Sigmoid colon (tissue), 7 donors: ENCODE measurements at places on chromosomes 5 and 9. TPM values are rescaled to one million over a fixed set of nuclear protein-coding genes. Genes with fewer than 3 reads are reported as not detected.

DNA sequence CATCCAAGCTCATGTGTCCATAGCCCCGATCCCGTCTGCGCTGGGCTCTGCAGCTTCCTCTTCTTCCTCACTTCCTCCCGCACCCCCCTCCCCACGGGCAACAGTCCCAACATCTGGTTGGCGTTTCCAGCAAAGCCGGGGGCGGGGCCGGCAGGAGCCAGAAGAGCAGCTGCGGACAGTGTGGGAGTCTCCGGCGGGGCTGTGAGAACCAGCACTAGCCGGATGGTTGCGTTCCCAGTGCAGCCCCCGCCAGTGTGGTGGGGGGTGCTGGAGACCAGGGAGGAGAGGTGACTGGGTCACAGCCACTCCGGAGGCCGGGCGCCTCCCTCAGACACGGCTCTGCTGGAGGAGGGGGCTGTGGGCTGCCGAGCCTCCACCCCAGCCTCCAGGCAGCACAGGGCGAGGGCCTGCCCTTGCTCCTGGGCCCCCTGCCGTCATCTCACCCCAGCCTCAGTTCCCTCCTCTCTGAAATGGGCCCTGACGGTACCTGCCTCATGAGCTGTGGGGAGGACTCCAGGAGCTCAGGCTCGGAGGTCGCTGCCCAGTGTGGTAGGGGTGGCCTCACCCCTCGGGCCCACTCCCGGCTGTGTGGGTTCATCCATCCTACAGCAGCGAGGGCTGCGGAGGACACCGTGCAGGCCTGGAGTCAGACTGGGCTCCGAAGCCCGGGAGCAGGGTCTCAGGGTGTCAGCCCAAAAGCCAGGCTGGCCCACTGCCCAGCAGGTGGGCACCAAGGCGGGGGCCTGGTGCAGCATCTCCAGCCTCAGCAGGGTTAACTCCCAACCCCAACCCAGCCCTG, 41.5 kb upstream of the NOTCH1 start:
- H3K27me3 ChIP-seq = no peaks in the 10 kb centered on the region
- peak; percentile 86 for DNase-seq
- H3K27ac ChIP-seq = no peak overlapping the region
- H3K4me3 ChIP-seq = no peak overlapping the region
- peaks cover 25% of the 10 kb centered on the region for H3K4me1 ChIP-seq
- no peaks in the 10 kb centered on the region for H3K36me3 ChIP-seq

DNA sequence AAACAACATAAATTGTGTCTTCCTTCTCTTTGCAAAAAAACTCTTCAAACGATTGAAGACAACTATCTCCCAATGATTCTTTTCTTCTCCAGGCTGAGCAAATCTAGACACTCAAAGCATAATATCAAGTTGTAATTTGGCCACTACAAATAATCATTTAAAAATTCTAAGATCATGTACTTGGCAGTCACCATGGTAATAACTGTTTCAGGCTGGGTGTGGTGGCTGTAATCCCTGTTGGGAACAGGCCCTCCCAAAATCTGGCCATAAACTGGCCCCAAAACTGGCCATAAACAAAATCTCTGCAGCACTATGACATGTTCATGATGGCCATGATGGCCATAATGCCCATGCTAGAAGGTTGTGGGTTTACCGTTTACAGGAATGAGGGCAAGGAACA, 52.0 kb downstream of the PJA2 start:
- no peaks in the 10 kb centered on the region for H3K27me3 ChIP-seq
- DNase-seq = no peak
- H3K4me3 ChIP-seq = no peak overlapping the region
- no peak overlapping the region for H3K27ac ChIP-seq

GRCh38 chr5:43643327-43643726, 40.3 kb downstream of the NNT start:
- no peaks in the 10 kb centered on the region for H3K36me3 ChIP-seq
- no peak for DNase-seq
- no peaks in the 10 kb centered on the region for H3K27me3 ChIP-seq
- H3K27ac ChIP-seq = no peak overlapping the region

CNTNAP3 gene
- polyA plus RNA-seq = under 0.01 TPM

DCTN3 gene
- polyA plus RNA-seq = 86.7 TPM

MCTP1 gene
- polyA plus RNA-seq = 2.1 TPM

GNG10 gene
- polyA plus RNA-seq = 76.3 TPM

DNA sequence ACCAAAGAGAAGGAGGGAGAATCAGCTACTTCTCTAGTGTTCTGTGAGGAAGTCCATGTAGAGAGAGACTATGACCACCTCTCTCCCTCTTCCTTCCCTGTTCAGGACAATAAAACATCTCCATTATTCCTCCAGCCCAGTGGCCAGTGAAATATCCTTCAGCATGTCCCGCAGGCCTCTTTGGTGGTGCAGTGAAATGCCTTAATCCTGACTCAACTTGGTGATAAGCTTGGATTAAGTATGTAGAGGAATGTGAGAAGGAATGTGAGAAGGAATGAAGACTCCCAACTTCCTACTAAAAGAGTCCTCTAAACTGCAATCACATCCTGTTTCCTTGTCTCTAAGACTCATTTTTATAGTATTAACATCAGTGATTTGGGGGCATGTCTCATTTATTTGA, 167.3 kb downstream of the TRPM3 start:
- H3K36me3 ChIP-seq = no peaks in the 10 kb centered on the region
- DNase-seq = no peak
- H3K4me3 ChIP-seq = no peak overlapping the region
- no peaks in the 10 kb centered on the region for H3K27me3 ChIP-seq
- H3K4me1 ChIP-seq = no peaks in the 10 kb centered on the region

GABRA1 gene
- polyA plus RNA-seq = not detected

- H3K4me3 ChIP-seq = no peak overlapping the region
- H3K27me3 ChIP-seq = no peaks in the 10 kb centered on the region
- H3K27ac ChIP-seq = no peak overlapping the region
- H3K4me1 ChIP-seq = no peaks in the 10 kb centered on the region
- H3K36me3 ChIP-seq = no peaks in the 10 kb centered on the region
Measured at GRCh38 chr9:69104830-69105527, 69.1 kb upstream of the TJP2 start.

EQTN gene
- polyA plus RNA-seq = not detected

- H3K27ac ChIP-seq = no peak overlapping the region
- peaks cover 1% of the 10 kb centered on the region for H3K4me1 ChIP-seq
- no peak overlapping the region for H3K4me3 ChIP-seq
- DNase-seq = no peak
- peaks cover 32% of the 10 kb centered on the region for H3K27me3 ChIP-seq
Measured at GRCh38 chr9:133664173-133665050, 28.2 kb downstream of the DBH start.

DNA sequence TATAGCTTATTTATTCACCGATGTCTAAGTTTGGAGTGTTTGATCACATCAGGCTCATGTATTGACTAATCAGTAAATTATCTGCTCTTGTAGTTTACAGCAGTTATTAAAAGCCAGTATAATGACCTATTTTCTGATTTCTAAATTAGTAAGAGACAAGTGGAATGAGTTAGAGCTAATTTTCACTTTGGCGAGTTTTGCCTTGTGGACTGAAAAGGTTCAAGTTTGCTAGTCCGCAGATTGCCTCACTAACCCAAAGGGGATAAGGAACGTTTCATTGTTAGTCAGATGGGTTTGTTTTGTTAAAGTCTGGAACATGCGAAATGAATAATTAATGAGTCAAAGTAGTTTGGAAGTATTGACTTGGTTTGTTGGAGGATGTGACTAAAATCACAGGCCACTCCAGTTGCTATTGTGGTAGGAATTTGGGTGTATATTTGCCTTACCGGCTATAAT, 40.1 kb downstream of the SMARCA2 start:
- peaks cover 30% of the 10 kb centered on the region for H3K4me1 ChIP-seq
- H3K36me3 ChIP-seq = peaks cover 11% of the 10 kb centered on the region
- no peaks in the 10 kb centered on the region for H3K27me3 ChIP-seq
- peak overlapping the region; percentile 69 for H3K27ac ChIP-seq
- H3K4me3 ChIP-seq = no peak overlapping the region

ANKRD33B gene
- 1.2 TPM for polyA plus RNA-seq

- H3K27me3 ChIP-seq = no peaks in the 10 kb centered on the region
- no peak for DNase-seq
- no peaks in the 10 kb centered on the region for H3K36me3 ChIP-seq
- H3K4me1 ChIP-seq = peaks cover 23% of the 10 kb centered on the region
- H3K4me3 ChIP-seq = no peak overlapping the region
- H3K27ac ChIP-seq = no peak overlapping the region
Measured at GRCh38 chr9:18441261-18441660, 32.7 kb upstream of the ADAMTSL1 start.

DNA sequence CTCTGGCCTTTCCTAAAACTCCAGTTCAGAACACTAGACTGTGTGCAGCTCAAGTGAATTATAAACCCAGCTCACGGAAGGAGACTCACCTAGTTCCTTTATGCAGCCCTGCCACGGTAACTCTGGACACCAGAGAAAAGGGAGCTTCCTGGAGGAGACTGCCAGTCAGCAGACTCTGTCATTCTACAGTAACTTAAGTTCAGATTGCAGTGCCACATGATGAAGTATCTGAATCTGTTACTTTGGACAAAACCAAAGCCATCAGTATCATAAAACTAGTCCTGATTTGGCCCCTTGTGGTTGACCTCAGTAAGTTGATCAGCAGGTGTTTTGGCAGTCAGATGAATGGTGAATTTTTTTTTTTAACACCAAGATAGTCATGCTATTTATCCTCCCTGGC, 2.7 kb downstream of the MTRR start:
- H3K27ac ChIP-seq = no peak overlapping the region
- H3K36me3 ChIP-seq = peaks cover 7% of the 10 kb centered on the region
- H3K4me3 ChIP-seq = no peak overlapping the region
- peaks cover 21% of the 10 kb centered on the region for H3K4me1 ChIP-seq
- no peaks in the 10 kb centered on the region for H3K27me3 ChIP-seq
- no peak for DNase-seq

- H3K4me1 ChIP-seq = no peaks in the 10 kb centered on the region
- H3K27ac ChIP-seq = no peak overlapping the region
Measured at GRCh38 chr5:10301266-10301665, 6.4 kb downstream of the CMBL start.

GRCh38 chr9:73216100-73216499, 64.4 kb downstream of the ANXA1 start:
- no peak overlapping the region for H3K4me3 ChIP-seq
- H3K36me3 ChIP-seq = no peaks in the 10 kb centered on the region
- no peak overlapping the region for H3K27ac ChIP-seq
- DNase-seq = no peak
- no peaks in the 10 kb centered on the region for H3K27me3 ChIP-seq

DNA sequence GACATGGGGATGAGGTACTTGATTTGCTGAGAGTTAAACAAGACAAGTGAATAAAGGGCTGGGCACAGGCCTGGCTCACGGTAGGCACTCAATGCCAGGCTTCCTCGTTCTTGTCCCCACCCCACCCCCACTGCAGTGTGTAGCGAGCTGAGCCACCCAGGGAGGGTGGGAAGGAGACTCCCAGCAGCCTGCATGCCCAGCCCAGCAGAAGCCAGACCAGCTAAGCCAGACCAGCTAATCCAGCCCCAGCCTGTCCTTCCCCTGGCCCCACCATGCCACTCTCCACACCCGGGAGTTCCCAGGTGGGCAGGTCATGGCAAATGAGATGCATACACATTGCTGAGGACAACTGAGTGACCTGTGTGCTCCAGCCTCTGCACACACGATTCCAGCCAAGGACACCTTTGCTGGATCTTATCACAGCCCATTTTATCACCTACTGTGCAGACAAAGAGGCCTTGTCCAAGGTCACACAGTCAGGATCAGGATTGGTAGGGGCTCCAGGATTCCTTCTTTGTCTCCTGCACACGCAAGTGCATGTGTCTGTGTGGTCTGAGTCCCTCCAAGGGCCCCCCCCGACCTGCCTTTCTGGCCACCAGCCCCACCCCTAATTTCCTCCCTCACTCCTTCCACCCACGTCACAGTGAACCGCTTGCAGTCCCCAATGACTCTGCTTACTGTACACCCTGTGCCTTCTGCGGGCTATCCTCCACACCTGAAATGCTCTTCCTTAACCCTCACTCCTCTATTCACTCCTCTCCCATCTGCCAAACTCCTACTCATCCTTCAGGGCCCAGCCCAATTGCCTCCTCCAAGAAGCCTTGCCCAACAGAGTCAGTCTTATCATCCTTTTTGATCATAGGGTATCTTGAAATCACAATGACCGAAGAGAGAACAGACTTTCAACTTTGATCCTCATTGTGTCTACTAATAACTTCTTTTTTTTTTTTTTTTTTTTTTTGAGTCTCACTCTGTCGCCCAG, 26.6 kb downstream of the DUSP1 start:
- peak; percentile 70 for DNase-seq
- no peaks in the 10 kb centered on the region for H3K36me3 ChIP-seq
- no peak overlapping the region for H3K4me3 ChIP-seq
- H3K27ac ChIP-seq = peak overlapping the region; percentile 95

GRCh38 chr9:98609646-98610045, 99.1 kb downstream of the GABBR2 start:
- no peak overlapping the region for H3K4me3 ChIP-seq
- no peak overlapping the region for H3K27ac ChIP-seq
- no peaks in the 10 kb centered on the region for H3K36me3 ChIP-seq

GRCh38 chr5:1498623-1499416, 24.9 kb downstream of the LPCAT1 start:
- H3K36me3 ChIP-seq = no peaks in the 10 kb centered on the region
- no peak overlapping the region for H3K27ac ChIP-seq
- no peaks in the 10 kb centered on the region for H3K27me3 ChIP-seq
- no peak overlapping the region for H3K4me3 ChIP-seq

GZMA gene
- polyA plus RNA-seq = 15.0 TPM

- no peak overlapping the region for H3K4me3 ChIP-seq
- H3K27ac ChIP-seq = peak overlapping the region; percentile 39
- DNase-seq = no peak
- no peaks in the 10 kb centered on the region for H3K4me1 ChIP-seq
- no peaks in the 10 kb centered on the region for H3K36me3 ChIP-seq
- no peaks in the 10 kb centered on the region for H3K27me3 ChIP-seq
Measured at GRCh38 chr5:55538661-55539060, 3.9 kb upstream of the PLPP1 start.
